Activated T-cell treated with anti-CD3 and anti-CD28 coated beads, Interleukin-2, amount 50 U/mL, for 72 hours (primary cell): ENCODE measurements at places on chromosomes 6 and 20. TPM values are rescaled to one million over a fixed set of nuclear protein-coding genes. Genes with fewer than 3 reads are reported as not detected.
A peak's percentile ranks its signal among the peaks of the same experiment; 100 is the strongest.

SIGLEC1 gene
- 0.02 TPM for total RNA-seq

OPRL1 gene
- total RNA-seq = 1.3 TPM

FAM209B gene
- 1.3 TPM for total RNA-seq

DNA sequence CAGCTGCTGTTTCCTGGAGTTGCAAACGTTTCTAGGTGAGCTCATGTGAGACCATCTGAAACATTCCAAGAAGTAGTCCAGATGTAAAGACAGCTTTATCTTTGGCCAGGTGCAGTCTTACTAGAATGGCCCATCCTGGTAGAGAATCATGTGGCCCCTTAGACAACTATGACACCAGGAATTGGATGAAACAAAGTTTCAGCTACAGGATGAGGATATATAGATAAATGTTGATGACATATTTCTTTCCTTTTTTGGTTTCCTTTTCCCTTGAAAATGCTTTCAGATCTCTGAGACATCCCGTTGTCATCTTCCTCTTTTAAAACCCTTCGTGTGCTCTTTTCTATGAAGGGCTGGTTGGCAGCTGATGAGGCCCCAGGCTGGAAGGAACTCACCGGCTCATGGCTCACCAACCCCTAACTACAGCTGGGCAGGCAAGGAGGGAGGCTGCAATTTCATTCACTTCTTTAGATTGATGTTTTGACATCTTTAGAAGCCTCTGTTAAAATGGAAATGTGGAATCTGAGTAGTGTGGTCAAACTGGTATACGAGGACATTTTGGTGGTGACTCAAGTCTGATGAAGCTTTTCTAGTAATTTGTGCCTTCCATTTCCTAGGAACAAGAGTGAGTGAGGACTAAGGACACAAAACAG lies 167.9 kb upstream of the TNFAIP3 start:
- H3K27ac ChIP-seq = peak overlapping the region; percentile 99
- peaks cover 57% of the 10 kb centered on the region for H3K4me1 ChIP-seq
- peaks cover 2% of the 10 kb centered on the region for H3K36me3 ChIP-seq
- peak; percentile 48 for DNase-seq
- H3K27me3 ChIP-seq = peaks cover 8% of the 10 kb centered on the region
- H3K4me3 ChIP-seq = peak overlapping the region; percentile 67

DNA sequence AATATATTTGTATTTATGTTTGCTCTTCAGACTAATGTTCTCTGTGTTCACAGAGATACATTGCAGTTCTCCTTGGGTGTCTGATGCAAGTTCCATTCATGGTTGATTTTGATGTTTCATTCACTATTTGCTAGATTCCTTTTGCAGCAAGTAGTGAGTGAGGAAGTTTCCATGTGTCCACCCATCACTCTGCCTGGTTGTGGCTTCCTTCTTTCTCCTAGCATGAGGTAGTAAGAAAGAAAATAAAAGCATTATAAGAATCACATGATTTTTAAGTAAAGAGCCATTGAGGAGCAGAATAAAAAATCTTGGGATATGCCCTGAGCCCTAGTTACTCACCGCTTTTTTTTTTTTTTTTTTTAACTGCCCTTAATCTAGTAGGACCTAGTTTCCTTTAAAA lies 8.7 kb downstream of the SASH1 start:
- no peak overlapping the region for H3K27ac ChIP-seq
- H3K4me1 ChIP-seq = no peaks in the 10 kb centered on the region
- no peak for DNase-seq
- no peak overlapping the region for H3K4me3 ChIP-seq
- H3K27me3 ChIP-seq = peaks cover 22% of the 10 kb centered on the region

DNA sequence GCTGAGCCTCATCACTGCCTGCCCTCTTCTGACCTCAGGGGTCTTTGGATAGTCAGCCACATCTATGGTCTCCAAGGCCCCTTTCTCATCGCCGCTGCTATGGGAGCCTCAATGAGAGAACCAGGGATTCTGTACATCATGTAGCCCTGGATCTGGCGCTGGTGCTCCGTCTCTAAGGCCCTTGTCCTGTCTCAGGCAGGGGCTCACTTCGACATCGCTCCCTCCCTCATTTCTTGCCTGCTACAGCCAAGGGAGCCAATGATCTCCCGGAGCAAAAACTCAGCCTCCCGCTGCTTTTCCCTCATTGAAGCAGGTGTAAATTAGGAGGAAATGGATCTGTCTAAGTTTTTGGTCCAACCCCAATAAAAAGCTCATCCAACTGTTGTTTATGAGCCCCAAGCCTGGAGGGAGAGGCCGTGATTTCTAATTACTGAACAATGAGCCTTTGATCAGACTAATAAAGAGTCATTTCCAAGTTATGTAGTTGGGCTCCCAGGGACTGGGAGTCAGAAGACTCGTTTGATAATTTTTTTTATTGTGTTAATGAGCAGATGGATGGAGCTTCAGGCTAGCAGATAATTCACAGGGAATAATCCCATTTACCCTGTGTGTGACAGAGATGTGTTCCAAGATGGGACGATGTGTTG lies 30.9 kb downstream of the LBP start:
- peaks cover 3% of the 10 kb centered on the region for H3K27me3 ChIP-seq
- no peaks in the 10 kb centered on the region for H3K4me1 ChIP-seq
- no peak overlapping the region for H3K4me3 ChIP-seq
- no peak overlapping the region for H3K27ac ChIP-seq
- DNase-seq = no peak

DNA sequence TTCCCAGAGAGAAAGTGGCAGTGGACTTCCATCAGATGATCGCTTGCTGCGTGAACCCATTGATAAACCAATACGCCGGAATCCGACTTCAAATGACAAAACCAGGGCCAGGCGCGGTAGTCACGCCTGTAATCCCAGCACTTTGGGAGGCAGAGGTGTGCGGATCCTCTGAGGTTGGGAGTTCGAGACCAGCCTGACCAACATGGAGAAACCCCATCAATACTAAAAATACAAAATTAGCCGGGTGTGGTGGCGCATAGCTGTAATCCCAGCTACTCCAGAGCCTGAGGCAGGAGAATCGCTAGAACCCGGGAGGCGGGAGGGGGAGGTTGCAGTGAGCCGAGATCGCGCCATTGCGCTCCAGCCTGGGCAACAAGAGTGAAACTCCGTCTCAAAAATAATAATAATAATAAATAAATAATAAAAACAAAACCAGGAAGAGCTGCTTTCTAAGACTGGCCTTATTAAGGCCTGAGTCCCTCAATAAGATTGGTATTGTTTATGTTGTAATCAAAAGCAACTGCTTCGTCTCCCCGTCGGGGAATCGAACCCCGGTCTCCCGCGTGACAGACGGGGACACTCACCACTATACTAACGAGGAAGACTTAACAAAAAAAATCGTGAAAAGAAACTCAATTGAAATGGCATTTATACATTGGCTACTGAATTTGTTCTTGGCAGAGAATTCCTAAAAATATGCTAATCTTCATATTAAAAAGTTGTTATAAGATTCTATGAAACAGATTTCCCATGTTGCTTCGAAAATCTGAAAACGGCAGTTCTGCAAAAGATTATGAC lies 110.2 kb upstream of the ZNF184 start:
- H3K36me3 ChIP-seq = no peaks in the 10 kb centered on the region
- H3K27me3 ChIP-seq = peaks cover 83% of the 10 kb centered on the region
- peak; percentile 59 for DNase-seq
- H3K4me3 ChIP-seq = peak overlapping the region; percentile 59
- peaks cover 5% of the 10 kb centered on the region for H3K4me1 ChIP-seq
- H3K27ac ChIP-seq = peak overlapping the region; percentile 96
